Fibroblast of mammary gland (primary cell): ENCODE measurements at places on chromosomes 3 and 15.

DNA sequence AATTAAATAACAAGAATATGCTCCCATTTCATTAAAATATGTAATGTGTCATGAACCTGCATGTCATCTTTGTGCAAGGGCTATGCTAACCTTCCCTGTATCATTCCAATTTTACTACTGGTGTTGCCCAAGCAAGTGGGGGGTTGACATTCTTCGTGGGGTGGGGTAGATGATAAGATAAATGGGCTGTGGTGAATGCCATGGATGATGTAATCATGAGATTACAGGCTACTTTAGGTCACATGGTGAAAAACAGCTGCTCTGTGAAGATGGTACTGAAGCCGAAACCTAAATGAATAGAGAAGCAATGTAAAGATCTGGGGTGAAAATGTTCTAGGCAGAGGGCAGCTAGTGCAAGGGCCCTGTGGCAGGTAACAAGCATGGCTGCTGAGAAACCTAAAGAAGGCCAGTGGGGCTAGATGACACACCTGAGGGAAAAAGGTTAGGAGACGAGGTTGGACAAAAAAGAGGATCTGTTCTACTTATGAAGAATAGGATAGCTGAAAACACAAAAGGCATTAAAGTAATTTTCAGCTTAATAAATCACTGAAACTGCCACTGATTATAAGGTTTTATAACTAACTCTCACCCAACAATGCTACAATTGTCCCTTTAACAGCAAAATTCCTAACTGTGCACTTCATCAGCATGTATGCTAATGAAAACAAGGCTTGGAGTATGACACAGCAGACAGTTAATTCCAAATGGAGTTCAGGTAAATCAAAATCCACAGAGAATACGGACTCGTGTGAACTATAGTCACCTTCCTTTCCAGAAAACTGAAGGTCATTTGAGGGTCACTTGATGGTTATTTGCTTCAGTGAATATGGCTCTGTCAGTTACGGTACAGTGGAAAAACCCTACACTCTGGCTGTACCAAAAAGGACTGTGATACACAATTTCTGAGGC, 35.0 kb downstream of the MTMR10 start:
- no peak for DNase-seq

DNA sequence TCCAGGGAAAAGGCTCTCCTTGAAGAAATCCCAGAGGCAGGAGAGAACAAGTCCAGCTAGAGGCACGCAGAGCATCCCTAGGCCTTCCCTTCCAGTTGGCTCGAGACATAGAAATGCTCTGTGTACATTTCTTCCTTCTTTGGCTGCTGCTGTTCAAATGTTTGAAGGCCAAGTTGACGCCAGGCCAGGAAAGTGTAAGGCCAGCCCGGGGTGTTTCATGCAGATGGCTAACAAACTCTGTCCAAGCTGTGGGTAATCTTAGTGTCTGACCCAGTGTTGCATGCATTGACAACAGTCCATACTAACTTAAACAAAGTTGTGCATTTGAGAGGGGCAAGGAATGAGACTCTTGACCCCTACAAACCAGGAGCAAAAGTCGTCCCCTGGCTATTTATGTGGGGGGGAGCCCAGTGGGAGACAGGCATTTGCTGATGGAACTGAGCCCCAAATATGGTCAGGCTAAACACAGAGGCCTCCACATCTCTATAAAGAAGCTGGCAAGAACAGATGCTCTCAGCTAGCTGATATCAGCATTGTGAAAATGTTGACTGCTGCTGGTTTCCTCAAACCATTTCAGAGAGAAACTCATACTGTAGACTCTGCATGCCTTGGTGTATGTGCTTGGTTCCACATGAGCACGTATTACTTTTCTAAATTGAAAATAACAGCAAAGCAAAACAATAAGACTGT, 139.5 kb downstream of the ADAMTS9 start:
- peak; percentile 39 for DNase-seq

DNA sequence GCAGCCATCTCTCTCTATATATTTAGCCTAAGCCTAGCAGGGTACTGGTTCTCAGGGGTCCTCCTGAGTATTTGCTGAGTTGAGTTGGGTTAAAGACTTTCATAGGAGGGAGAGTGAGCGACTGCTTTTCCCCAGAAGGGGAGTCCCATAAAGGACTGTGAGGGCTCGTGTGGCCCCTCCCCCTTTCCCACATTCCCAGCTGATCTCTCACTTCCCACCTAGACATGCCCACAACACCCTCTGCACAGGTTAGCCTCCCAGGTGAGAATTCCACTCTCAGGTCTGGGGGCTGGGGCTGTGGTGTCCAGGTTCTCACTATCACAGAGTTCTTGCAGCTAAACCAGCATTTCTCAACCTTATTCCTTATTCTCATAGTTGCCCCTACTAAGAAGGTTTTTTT, 15.8 kb downstream of the EPHB1 start:
- no peak for DNase-seq

DNA sequence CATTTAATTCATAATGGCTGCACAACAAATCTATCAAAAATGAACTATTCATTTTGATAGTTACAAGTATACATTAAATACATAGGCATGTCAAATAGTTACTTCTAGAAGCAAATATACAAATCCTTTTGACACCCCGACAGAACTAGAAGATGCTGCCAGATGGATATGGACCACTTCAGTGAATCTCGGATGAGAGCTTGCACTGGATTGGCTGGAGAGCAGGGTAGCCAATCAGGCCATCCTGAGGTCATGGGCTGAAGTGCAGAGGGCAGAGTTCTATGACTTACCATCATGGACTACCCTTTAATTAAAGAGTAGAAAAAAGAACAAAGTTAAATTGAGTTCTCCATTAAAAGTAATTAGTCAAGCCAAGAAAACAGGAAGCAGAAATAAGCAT, 8.3 kb downstream of the CCNL1 start:
- no peak for DNase-seq

DNA sequence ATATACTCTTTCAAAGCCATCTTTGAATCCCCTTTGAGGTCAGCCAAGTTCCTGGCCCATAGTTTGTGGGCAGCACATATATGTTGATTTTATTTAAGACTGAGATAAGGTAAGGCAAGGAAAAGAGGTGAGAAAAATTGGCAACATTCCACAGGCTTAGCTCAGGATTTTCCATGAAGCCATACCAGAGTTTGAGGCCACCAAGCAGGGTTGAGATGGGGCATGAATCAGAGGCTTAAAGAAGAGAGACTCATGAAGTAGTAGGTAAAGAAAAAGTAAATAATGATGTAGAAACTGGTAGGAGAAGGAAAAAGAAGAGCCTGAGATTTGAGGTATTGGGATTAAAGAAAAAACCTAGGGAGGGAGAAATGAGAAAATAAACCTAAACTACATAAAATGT, 89.2 kb downstream of the MYO5A start:
- DNase-seq = no peak

DNA sequence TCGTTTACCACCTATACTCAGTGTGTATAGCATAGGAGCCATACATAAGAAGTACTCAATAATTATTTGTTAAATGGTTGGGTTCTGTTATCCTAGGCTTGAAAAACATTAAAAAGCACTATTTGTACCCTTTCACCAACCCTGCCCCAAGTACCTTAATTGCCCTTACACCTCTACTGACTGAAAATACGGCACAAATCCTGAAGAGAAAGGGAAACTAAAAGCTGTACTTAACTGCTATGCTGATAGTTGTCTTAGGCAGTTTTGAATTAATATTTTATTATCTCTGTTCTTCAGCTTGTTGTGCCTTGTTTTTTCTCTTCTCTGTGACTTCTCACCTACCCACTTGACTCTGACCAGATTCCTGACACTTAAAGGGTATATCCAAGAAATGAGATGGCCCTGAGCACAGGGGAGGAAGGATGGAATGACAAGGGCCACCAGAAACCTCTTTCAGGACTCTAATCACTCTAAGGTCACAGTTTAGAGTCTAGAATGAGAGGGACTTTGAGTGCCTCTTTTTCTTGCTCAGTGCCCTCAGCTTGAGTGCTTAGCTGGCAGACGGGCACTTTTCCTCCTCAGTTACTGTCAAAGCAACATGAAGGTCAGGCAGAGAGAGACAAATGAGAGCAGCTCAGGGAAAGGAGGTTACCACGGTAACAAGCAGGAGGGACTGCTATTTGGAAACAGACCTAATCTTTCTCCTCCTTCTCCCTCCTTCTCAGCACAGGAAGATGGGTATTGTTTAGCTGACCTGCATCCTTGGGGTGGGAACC, 136.5 kb downstream of the ZNF609 start:
- peak; percentile 54 for DNase-seq

DNA sequence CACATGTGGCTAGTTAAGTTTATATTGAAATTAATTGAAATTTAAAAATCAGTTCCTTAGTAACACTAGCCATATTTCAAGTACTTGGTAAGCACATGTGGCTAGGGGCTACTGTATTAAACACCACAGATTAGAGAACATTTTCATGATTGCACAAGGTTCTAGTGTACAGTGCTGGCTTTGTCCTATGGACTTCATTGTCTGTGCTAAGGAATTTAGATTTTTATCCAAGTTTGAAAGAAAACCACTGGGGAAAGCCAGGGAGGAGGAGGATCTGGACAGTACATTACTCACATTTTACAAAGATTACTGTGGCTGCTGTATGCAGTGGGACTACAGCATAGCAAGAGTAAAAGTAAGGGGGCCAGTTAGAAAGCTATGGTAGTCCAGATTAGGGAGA, 13.9 kb downstream of the STAC start:
- peak; percentile 53 for DNase-seq

GRCh38 chr3:53694666-53695323, 151.4 kb downstream of the CHDH start:
- no peak for DNase-seq
